Fibroblast of skin of left biceps (primary cell): ENCODE measurements at places on chromosomes 3 and 15.
A peak's percentile ranks its signal among the peaks of the same experiment; 100 is the strongest.

GRCh38 chr3:170092907-170093306 lies 55.1 kb downstream of the GPR160 start:
- DNase-seq: no peak

- no peak for DNase-seq
Measured at GRCh38 chr3:154536751-154537150, 106.8 kb upstream of the GPR149 start.

GRCh38 chr3:149010966-149011365 lies 19.6 kb downstream of the GYG1 start:
- no peak for DNase-seq

DNA sequence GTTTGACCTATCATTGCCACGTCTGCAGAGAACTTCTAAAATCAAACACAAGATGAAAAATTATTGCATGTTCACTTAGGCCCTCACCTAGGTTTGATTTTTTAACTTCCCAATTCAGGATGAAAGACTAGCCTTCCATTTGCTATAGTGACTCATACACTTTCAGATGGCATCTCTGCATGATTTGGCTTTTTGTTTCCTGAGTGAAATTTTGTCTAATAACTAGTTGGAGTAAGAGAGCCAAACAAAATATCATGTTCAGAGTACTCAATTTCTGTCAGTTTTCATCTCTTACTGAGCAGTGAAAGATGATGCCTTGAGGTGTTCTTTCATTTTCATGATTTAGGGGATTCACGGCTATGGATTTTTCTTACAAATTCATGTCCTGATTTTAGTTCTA lies 122.9 kb downstream of the NSUN3 start:
- no peak for DNase-seq

- DNase-seq: no peak
Measured at GRCh38 chr3:108096532-108097321, 5.9 kb upstream of the CD47 start.

GRCh38 chr3:65130782-65131181 lies 443.0 kb upstream of the ADAMTS9 start:
- no peak for DNase-seq

DNA sequence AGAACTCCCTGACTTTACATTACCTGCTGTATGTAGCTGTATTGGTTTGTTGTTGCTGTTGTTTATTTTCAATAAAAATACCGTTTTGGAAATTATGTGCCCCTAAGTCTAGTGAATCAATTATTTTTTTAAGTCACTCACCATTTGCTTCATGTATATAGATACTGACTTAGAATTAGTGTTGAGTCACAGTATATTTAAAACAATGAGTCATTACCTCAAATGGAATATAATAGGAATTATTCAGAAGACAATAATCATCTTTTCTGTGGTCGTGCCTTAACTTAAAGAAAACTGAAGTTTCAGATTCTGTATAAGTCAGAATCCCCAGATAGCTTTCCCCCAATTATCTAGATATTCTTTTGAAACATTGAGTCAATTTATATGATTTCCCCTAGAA lies 21.0 kb upstream of the ALDH1A2 start:
- DNase-seq: no peak

DNA sequence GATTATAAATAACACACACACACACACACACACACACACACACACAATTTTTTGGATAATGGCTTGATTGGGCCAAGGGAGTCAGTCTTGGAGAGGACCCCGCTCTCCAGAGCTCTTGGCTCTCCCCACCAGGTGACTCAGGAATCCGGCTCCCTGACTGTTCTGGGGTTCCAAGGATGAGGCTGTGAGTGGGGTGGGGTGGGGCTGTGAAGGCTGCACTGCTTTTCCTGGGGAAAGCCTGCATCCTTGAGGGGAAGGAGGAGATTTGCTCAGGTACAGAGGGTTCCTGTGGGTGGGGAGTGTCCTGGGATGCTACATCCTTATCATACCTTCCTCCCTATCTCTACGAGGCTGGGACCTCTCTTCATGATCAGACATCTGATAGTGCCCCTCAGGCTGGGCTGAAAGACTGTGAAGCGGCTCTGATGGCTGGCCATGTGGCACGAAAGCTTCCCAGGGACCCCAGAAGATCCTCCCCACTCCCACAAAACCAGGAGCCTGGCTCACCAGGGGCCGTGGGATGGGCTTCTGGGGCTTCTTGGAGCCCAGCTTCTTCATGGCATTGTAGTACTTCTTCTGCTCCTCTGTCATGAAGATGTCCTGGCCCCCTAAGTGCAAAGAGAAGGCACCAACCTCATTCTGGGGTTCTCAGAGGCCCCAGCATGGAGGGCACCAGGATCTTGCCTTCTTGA lies 59.2 kb downstream of the EXOG start:
- DNase-seq: no peak

- no peak for DNase-seq
Measured at GRCh38 chr15:99365242-99365641, 114.0 kb downstream of the LRRC28 start.

- DNase-seq: no peak
Measured at GRCh38 chr15:48064421-48064820, 56.4 kb upstream of the SLC24A5 start.

- no peak for DNase-seq
Measured at GRCh38 chr3:98709441-98709840, 53.7 kb upstream of the ST3GAL6 start.

DNA sequence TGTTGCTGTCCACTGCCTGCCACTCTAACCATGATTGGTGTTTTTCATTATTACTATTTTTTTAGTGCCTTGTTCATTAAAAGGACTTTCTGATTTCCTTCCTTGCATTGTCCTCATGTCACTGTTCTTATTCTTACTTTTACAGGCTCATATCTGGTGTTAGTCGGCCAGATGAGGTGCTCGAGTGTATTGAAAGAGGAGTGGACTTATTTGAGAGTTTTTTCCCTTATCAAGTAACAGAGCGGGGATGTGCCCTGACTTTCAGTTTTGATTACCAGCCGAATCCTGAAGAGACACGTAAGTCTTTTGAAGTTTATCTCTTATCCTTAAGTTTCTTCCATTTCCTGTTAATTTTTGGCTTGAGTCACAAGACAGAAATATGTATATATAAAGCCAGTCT lies 23.2 kb downstream of the QTRT2 start:
- no peak for DNase-seq

DNA sequence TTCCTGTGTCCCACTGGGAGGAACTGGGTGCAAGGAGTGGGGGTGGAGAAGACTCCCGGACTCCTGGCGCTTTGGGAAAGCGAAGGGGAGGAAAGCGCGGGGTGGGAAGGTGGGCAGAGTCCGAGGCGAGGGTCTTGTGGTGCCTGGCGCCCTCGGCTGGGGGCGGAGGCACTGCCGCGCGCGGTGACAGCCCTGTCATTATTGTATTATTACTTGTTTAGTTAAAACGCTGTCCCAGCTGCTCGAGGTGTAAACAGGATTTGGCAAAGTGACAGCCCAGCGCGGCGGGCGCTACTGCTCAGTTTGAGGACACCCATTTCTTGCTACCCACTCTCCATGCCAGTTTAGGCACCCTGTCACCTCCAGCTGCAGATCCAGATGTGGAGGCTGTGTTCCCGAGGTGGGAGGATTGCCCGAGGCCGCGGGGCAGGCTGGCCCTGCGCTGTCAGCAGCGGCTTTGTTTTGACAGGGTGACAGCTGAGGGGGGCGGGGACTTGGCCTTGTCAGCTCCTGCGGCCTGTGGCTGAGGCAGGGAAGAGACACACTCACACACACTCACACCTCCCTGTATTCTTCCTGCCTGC lies 1.0 kb downstream of the KAT2B start:
- no peak for DNase-seq

DNA sequence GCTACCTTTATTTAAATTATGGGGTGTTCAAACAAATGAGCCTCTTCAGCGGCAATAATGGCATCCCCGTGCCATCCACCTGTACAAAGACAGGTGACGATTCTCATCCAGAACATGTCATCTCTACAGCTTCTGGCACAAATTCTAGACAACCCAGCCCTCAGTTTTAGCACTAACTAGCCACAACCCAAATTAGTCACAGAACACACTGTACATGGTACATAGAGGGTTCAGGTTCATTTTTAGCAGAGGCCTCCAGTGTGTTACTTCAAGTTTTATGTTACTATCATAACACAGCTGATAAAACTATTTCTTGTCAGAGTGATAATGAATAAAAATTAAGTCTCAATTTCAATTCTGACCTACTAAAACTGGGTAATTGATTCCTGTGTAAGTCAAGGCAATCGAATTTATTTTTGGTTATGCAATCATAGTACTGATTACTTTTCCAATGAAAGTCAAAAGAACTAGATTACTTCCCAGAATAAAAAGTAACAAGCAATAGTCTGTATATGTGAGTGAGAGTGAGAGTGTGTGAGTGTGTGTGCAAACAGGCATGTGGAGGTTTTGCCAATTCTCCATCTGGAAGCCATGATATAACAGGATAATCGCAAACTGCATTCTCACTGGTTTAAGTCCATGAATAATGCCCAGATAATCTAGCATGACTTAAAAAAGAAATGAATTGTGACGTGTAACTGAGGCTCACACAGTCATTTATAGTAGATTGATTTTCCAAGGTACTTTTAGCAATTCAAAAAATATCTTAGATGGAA lies 37.4 kb downstream of the SHQ1 start:
- DNase-seq: no peak

- DNase-seq: no peak
Measured at GRCh38 chr15:57640930-57641682, 49.4 kb downstream of the MYZAP start.

DNA sequence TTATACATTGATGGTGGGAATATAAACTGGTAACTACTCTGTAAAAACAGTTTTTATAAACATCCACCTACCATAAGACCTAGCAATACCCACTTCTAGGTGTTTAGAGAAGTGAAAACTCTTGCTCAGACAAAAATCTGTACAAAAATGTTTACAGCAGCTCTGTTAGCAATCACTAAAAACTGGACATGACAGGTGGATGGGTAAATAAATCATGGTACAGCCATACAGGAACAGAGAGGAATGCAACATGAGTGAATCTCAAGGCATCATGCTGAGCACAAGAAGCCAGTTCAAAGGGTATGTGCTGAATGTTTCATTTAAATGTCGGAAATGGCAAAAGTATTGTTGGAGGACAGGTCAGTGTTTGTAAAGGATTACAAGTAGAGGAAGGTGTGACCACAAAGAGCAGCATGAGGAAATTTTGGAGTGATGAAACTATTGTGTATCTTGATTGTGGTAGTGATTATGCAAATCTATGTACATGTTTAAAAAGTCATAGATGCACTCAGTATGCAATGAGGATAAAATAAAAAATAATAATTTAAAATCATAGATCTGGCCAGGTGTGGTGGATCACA lies 2.8 kb upstream of the RNU5A-1 start:
- no peak for DNase-seq

GRCh38 chr15:89401631-89402517 lies 67.2 kb upstream of the POLG start:
- no peak for DNase-seq

DNA sequence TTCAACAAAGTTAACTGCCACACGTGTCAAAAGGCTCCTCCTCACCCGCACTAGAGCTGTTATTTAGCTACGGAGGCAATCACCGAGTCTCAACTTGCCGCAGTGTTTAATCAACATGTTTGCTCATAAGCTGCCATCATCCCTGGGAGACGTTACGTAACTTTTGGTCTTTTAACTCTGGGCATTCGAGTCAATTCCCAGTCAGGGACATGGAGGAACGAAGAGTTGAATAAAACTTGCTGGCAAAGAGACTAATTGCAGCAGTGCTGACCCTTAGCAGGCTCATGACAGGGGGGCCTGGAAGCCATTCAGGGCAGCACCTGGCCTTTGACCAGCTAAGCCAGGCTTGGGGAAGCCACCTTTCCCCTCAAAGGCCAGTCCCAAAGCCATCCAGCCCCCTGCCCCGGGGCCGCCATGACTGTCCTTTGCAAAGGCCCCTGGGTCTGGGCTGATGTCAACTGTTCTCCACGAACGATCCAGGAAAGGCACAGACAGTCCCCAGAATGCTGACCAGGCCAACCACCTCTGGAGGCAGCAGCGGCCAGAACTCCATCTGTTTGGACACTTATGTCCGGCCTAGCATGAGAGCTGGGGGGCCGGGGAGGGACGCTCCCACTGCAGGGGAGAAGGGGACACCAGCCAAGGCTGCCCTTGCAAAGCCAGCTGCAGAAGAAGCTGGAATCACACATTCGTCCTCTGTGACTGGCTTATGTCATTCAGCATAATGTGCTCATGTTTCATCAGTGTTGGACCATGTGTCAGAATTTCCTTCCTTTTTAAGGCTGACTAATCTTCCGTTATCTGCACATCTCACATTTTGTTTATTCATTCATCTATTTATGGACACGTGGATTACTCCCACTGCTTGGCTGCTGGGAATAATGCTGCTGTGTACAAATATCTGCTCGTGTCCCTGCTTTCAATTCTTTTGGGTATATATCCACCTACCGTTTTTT lies 43.7 kb downstream of the PCSK6 start:
- DNase-seq: no peak

- peak; percentile 20 for DNase-seq
Measured at GRCh38 chr15:69014454-69014853, at the start of gene NOX5. NOX5 (plus strand) TSS chr15:69014695; CDS start chr15:69014736, 41 bp downstream.

GRCh38 chr3:187288131-187288854 lies 3.2 kb downstream of the MASP1 start:
- no peak for DNase-seq

DNA sequence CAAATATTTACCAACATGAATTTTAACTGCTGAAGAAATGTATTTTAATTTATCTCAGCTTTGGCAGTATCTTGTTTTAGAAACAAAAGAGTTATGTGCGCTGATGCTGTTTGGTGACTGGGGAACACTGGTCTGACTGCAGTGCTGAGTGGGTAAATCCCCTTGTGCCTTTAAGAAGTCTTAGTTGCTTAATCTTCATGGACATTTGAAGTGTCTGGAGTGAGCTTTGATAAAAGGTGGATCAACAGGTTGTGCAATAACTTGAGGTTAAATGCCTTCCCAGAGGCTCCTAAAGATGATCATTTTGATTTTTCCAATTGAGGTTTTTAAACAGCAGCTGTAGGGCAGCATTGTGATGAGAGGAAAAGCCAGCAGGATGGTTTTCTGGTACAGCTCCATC lies 68.7 kb downstream of the TP63 start:
- no peak for DNase-seq

GRCh38 chr3:32423534-32423933 lies 31.9 kb downstream of the CMTM7 start:
- DNase-seq: no peak

DNA sequence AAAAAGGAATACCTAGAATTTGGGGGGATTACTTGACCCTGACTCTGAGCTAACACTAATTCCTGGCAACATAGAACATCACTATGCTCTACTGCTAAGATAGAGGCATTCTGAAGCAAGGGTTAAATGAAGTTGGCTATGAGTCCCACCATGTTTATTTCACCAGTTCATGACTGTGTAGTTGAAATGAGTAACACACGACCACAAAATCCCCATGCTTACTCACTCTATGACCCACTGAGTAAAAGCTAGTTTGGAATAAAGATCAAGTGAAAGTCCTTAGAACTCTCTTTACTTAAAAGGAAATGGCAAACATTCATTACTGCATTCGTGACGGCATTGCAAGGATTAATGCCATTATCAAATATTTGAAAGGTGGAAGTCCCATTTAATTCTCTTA lies 47.4 kb downstream of the MRPL46 start:
- no peak for DNase-seq

DNA sequence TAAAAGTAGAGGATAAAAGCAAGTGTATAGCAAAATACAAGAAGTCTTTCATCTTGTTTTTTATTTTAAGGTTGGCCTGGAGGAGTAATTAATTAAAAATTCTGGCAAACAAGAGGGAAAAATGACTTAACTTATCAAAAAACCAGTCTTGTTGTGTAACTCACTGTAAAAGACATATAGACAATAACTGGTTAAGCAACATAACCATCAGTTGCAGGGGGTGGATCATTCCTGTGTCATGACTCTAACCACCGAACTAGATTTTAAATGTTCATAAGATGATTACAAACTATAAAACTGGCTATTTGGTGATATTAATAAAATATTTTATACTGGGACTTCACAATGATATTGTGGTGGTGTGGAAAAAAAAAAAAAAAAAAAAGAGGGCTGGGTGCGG lies 130.6 kb downstream of the STAG1 start:
- DNase-seq: peak; percentile 13
